IMR-90 (cell line): ENCODE measurements at places on chromosomes 4 and X. TPM values are rescaled to one million over a fixed set of nuclear protein-coding genes. Genes with fewer than 3 reads are reported as not detected.

- DNase-seq = no peak
Measured at GRCh38 chrX:6770936-6771335, 236.0 kb upstream of the VCX3A start.

DNA sequence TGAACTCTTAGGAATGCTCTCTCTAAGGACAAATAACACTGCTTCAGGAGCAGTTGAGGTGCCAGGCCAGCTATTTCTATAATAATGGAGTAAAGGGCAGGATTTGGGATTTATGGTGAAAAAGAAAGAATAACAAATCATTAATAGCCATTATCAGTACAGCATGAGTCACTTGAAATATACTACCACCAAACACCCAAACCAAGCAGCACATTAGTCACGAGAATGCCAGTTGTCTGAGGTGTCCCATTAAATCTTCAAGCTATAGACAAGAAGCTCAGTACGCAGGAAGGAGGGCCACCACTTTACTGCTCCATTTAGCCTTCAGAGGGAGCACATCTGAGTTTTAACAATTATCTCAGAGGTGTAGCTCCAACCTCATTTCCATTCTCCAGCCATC, 106.8 kb upstream of the MAGEA10 start:
- no peak for DNase-seq

GRCh38 chrX:153803211-153804099, 9.0 kb downstream of the SSR4 start:
- no peak for DNase-seq

GRCh38 chr4:48746608-48747362, 33.3 kb downstream of the FRYL start:
- DNase-seq = no peak

DNA sequence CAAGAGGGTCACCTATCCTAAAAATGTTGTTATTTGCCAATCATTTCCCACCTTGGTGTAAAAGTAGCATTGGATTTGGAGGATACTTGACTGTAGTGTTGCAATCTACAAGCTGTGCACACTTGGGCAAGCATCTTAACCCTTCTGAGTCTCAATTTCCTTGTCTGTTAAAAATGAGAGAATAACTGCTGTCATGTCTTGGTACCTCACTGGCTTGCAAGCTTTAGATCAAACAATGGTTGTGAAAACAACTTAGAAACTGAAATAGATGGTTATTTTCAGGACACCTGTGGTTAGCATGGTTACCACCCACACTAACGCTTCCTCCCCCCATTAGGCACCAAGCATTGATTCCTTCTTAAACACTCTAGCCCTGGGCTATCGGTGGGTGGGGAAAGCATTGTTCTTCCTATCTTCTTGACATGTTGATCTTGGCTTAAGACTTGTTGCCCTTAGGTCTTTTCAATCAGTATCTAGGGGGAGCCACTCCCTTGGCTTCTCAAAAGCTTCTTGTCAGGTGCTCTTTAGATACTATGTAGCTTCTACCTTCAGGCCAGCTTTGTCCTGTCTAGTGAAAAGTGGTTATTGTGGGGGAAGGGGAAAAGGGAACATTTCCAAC, 10.6 kb upstream of the AMOT start:
- DNase-seq = no peak

The RAI2 gene
- total RNA-seq = not detected in 2 replicates

DNA sequence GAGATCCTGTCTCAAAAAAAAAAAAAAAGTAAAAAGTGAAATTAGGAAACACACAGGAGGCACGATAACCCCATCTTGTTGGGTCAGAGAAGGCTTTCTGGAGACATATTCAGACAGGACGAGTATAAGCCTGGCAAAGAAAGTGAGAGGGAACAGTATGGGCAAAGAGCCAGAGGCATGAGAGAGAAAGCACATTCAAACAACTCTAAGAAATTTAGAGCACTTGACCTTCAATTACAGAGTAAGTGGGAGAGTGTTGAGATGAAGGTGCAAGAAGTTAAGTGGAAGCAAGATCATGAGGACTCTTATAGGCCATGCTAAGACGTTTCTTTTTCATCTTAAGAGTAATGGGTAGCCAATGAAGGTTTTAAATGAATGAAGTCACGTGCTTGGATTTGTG, 70.4 kb downstream of the ELOVL6 start:
- DNase-seq = no peak

The TCEAL6 gene
- not detected in 2 replicates for total RNA-seq

DNA sequence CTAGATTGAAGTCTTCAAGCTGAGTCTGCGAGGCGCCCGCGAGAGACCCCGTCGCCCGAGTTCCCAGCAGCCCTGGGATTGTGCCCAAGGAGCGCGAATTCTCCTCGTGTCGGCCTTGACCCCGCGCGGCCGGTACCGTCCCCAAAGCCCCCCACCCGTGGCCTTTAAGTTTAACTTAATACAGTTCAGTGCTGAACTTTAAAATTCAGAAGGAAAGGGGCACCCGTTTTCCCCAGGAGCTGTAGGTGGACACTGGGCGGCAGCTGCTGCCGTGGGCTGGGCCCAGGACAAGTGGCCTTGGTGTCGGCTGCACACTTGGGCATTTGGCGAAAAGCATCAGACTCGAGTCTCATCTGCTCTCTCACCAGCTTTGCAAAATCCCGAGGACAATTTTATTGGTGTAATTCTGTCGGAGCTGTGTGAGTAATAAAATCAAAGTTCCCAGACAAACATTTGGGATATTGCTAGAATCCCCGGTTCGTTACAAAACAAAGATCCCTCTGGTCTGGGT, 634 bp downstream of the CWH43 start:
- DNase-seq = no peak

The TRAM1L1 gene
- total RNA-seq = 3.4 and 5.3 TPM in 2 replicates

DNA sequence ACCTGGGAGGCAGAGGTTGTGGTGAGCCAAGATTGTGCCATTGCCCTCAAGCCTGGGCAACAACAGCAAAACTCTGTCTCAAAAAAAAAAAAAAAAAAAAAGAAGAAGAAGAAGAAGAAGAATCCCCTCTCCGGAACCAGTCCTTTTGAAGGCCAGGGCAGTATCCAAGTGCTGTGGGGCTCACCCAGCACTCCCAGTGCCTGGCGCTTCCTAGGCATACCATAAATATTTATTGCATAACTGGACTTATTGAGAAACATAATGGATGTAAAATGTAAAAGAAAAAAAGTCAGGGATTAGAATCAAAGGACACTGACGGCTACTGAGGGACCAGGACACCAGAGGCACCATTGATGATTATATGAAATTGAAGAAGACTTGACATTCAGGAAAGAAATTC, 162.1 kb upstream of the KIT start:
- no peak for DNase-seq
